CD4-positive, alpha-beta T cell treated with Interferon alpha-2 for 1 hour (primary cell): ENCODE measurements at places on chromosomes 3 and 15.
A peak's percentile ranks its signal among the peaks of the same experiment; 100 is the strongest.

- DNase-seq: no peak
These were observed 72.2 kb downstream of the NR1D2 start for GRCh38 chr3:24017305-24017704.

DNA sequence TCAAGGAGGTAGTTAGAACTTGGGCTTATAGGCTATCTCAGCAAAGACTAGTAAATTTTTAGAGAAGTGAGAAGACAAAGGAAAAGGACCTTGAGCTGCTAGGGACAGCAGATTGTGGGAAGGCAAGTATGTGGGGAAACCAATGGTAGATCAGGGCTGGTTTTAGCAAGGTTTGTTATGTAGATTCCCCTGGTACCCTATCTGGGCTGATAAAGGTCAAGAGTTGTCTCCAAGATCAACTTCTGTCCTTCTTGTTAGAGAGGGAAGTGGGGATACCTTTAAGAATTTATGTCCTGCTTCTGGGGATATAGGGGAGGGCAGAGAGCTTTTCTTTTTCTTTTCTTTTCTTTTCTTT, 28.9 kb downstream of the KAT2B start:
- DNase-seq: no peak

DNA sequence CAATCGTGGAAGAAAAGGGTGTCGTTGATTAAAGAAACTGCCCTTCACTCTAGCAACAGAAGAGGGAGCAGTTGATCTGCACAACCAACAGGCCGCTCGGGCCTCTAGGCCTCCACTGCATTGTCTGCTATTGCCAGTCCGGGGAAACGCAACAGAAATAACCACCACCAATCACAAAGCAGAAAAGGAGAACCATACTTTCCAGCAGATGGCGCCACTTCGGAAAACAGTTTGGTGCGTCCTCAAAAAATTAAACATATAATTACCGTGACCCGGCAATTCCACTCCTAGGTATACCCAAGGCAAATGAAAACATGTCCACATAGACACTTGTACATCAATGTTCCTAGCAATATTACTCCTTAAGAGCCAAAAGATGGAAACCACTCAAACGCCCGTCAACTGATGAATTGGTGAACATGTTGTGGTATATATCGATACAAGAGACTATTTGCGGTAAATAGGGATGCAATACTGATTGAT, 154.1 kb downstream of the TJP1 start:
- DNase-seq: no peak

- no peak for DNase-seq
These were observed 71.9 kb upstream of the CHRNB4 start for GRCh38 chr15:78712797-78713515.

DNA sequence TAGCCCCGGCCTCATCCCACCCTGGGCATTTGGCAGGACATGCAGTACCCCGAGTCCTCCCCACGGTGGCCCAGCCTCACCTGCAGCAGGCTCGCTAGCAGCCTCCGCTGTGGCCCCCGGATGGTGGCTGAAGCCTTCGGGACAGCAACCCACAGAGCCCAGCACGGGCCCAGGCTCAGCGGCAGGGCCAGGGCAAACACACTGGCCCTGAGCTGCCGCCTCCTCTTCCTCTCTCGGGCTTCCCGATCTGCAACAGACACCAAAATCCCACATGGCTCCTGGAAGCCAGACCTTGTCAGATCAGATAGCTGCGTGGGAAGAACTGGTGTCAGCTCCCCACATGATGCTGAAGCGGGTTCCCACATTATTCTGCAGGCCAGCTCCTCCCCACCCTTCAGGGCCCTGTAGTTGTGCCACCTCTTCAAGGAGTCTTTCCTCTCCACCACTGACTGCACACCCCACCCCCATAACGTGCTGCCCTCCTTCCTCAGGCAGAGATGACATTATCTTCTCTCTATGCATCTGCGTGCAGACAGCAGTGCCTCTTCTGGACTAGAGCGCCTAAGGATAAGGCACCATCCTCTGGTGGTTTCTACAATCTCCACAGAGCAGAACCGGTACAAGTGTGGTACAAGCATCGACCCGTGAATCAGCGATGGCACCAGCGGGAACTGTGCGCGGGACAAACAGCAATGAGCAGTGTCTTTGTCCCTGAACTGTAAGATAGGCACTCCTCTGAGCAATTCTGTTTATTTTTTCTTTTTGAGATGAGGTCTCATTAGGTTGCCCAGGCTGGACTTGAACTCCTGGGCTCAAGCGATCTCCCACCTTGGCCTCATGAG, 9.5 kb downstream of the TMEM44 start:
- DNase-seq: no peak

DNA sequence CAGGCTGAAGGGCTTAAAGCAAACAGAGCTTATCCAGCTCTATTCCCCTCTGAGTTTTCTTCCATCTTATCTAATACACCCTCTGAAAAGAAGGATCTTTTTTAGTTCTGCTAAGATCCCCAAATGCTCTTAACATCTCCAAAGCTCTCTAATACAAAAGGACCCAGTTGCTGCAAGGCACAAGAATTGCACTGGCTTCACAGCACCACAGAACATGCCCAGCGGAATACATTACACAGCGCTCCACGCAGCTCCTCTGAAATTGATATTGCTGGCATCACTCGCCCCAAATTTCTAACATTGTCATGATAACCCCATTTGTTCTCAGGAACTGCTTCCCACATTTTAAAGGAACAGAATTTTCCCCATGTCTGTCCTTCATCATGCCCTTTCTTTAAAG, 210.1 kb downstream of the RORA start:
- DNase-seq: no peak

- DNase-seq: no peak
These were observed 205.0 kb downstream of the ADAMTSL3 start for GRCh38 chr15:83858820-83859505.

GRCh38 chr15:67101911-67102598, 36.7 kb downstream of the SMAD3 start:
- peak; percentile 80 for DNase-seq

GRCh38 chr3:11452885-11453847, 181.0 kb downstream of the ATG7 start:
- DNase-seq: no peak

DNA sequence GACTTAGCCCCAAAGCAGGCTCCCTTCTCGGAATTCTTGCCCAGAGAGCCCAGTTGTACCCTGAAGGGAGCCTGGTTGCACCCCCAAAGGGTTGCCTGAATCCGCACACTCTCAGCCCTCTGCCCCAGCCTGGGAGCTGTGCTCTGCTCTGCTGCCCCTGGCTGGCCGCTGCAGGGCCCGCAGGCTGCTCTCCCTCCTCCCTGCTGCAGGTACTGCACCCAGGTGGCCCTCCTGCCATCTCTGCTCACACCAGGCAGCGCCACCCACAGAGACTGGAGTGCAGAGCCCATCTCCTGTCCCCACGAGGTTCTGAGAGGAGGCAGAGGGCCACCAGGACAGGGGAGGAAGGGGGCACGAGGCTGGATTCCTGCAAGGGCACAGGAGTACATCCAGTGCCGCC, 134.2 kb upstream of the NSMCE3 start:
- DNase-seq: no peak

- no peak for DNase-seq
These were observed 59.5 kb downstream of the MLH1 start for GRCh38 chr3:37052860-37053259.

DNA sequence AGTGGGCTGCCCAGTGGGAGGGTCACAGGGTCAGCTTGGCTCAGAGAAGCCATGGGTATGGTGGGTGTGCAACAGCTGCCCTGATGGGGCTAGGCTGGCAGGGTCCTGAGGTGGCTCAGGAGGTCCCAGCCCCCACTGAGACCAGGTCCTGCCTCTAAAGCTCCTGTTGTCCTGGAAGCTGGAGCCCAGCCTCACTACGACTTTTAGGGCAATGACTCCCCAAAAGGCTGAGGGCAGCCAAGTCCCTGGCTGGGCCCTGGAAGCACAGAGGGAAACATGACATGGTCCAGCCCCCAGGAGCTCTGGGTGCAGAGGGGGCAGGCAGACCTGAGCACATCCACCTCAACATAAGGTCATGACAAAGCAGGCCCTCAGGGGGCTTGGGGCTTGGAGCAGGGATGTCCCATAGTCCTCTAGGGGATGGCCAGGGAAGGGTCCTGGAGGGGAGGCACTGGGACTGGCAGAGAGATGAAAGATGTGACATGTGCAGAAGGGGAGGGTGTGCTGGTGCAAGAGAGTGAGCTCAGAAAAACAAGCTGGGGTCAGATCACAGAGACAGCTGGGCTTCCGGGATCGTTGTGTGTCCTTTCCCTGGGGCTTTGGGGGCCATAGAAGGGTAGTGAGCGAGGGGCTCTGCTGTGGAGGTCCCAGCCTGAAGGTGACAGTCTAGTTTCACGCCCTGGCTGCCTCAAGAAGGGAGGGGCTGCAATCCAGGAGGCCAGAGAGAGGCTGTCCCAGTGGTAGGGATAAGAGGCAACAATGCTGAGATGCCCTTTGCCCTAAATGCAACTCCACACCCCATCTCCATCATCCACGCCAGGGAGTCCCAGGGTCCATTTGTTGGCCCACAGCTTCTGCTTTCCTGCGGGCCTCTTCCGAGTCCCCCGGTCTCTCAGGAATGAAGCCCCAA, 639 bp upstream of the ITIH3 start:
- DNase-seq: no peak

- peak; percentile 50 for DNase-seq
These were observed 3.4 kb upstream of the SELENOT start for GRCh38 chr3:150599611-150600297.

DNA sequence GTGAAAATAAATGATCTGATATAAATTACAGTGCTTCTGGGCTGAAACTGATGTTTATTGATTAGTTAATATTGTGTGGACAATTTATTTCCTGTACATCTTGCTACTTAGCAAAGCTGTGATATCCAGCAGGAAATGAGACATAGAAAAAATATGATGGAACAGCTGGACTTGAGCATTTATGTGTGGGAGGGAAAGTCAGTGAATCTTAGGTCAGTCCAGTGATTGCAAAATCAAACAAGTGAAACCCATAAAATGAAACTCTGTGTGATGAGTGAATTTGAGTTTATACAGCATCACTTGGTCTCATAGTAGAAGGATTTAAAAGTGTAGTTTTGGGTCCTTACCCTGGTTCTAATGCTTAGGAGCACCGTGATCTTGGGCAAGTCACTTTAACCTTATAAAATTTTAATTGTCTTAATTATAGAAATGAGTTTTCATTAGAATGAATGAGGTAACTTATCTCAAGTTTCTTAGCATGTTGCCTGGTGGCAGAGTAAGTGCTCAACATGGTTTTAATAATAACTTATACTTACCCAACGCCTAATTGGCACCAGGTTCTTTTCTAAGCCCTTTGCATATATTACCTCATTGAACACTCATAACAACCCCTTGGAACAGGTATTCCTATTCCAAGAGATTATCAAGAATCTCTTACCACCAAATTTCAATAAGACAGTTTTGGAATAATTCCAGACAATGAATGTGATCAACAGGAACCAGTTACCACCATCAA, 194.6 kb downstream of the ADAMTSL3 start:
- DNase-seq: no peak

DNA sequence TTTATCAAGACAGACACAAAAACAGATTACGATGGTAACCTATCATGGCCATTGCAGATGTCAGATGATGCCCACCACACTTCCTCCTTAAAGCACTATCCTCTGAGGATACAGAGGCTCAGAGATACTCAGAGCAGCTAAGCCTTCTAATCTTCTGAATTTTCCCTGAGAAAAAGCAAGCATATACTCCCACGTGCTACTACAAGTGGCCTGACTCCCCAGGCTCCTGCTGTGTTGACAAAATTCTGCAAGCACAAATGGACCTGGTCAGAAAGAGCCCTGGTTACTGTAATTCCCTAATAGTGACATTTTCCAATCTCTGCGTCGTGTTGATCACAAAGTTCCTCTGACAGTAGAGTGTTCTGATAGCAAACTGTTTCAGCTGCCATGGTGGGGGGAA, 207.1 kb downstream of the KCNMB2 start:
- no peak for DNase-seq

GRCh38 chr3:23664459-23664858, 141.3 kb upstream of the UBE2E1 start:
- no peak for DNase-seq

DNA sequence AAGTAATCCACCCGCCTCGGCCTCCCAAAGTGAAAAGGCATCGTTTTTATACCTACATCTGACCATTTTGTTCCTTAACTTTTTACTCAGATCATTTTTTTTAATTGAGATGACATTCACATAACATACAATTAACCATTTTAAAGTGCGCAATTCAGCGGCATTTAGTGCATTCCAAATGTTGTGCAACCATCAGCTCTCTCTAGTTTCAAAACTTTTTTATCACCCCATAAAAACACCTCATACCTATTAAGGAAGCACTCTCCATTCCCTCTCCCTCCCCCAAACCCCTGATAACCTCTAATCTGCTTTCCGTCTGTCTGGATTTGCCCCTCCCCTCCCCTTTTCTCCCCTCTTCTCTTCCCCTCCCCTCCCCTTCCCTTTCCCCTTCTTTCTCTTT, 310.1 kb downstream of the UACA start:
- no peak for DNase-seq

- no peak for DNase-seq
These were observed 4.6 kb downstream of the DPP8 start for GRCh38 chr15:65512807-65513416.

DNA sequence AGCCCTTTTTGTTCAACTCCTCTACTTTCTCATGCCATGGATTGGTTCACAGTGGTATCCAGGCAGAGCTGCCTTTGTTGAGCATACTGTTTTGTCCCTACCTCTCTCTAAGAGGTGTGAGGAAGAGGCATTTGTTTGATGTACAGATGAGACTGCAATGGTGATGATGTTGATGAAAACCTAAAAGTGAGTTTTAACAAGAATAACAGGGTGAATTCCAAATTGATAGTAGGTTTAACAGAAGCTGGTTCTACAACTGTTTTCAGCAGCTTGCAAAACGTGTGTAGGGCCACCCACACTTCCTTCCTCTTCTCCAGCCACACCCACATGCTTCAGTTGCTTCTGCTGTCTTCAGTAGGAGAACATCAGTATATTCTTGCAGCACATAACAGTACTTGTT, 10.2 kb downstream of the SNRK start:
- peak; percentile 84 for DNase-seq

GRCh38 chr15:67670647-67671305, 128.3 kb downstream of the MAP2K5 start:
- no peak for DNase-seq

DNA sequence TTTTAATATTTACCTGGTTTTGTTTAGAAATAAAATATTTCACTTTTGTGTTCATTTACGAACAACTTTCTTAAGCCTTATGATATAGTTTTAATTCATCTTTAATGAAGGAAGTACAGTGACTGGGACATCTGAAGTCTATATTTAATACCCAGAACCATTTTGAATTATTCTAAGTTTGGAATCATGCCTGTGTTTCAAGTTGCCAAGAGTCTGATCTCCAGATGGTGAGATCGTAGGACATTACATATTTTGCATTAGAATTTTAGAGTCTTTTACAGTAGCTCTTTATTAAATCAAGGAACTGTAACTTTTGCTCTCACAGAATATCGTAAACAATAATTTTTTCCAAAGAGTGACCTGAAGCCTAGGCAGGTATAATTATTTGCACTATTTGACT, 420.7 kb downstream of the SI start:
- no peak for DNase-seq

GRCh38 chr3:188792793-188793192, 379.0 kb upstream of the TPRG1 start:
- no peak for DNase-seq

GRCh38 chr3:175606650-175607318, 747.6 kb downstream of the NAALADL2 start:
- DNase-seq: no peak
